ENCODE measurements at places on chromosomes 6 and 20. TPM values are rescaled to one million over a fixed set of nuclear protein-coding genes. Genes with fewer than 3 reads are reported as not detected.

- no peak for DNase-seq
Measured at GRCh38 chr20:14955399-14955798, 618.0 kb upstream of the FLRT3 start.

- no peak for DNase-seq
Measured at GRCh38 chr6:43242908-43243663, at the start of gene TTBK1. Gene TTBK1 (plus strand): TSS chr6:43243481. CDS start chr6:43246661, 3,180 bp downstream.

BEND6 gene
- 0.27 TPM for total RNA-seq

BPIFA1 gene
- not detected for total RNA-seq

BLCAP gene
- total RNA-seq, result 28.4 TPM

Measured in thoracic aorta (tissue), 2 donors.